ENCODE measurements at places on chromosomes 1 and 21. TPM values are rescaled to one million over a fixed set of nuclear protein-coding genes. Genes with fewer than 3 reads are reported as not detected.

The B4GALT3 gene
- polyA plus RNA-seq, result 50.5 TPM

The EYA3 gene
- polyA plus RNA-seq, result 6.5 TPM

The RAP1GAP gene
- polyA plus RNA-seq, result 0.99 TPM

The PDC gene
- not detected for polyA plus RNA-seq

The SHE gene
- not detected for polyA plus RNA-seq

The DTL gene
- polyA plus RNA-seq, result 12.6 TPM

The LCA5L gene
- polyA plus RNA-seq, result 0.74 TPM
